ENCODE measurements at places on chromosomes 7 and 10. TPM values are rescaled to one million over a fixed set of nuclear protein-coding genes. Genes with fewer than 3 reads are reported as not detected.
A peak's percentile ranks its signal among the peaks of the same experiment; 100 is the strongest.

Gene GNAT3
- total RNA-seq = not detected

- no peak for DNase-seq
These were observed 108.8 kb downstream of the SPAG6 start for GRCh38 chr10:22453948-22454591.

DNA sequence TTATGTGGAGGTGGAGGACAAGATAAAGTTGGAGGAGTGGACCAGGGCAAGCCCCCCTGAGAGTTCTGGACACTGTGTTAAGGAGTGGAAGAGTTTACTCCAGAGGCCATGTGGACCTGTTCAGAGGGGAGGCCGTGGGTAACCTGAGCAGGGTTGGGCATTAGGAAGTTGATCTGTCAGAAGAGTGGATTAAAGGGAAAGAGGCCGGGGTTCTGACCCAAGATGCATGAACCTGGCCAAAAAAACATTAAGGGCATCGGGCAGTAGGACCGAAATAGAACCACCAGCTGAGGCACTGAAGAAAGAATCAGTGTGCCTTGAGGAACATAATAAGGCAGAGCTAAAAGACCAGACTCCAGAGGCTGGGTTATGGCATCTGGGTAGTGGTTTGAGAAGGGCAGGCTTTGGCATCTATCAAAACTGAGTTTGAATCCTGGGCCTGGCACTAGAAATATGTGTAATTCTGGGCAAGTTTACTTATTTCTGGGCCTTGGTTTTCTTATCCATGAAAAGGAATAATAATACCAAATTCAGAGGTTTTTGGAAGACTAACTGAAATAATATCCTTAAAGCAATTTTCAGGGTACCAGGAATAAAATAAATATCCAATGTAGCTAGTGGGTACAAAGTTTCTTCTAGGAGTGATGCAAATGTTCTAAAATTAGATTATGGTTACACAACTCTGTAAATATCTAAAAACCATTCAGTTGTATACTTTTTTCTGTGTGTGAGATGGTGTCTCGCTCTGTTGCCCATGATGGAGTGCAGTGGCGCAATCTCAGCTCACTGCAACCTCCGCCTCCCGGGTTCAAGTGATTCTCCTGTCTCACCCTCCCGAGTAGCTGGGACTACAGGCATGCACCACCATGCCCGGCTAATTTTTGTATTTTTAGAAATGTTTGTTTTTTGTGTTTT is 10.9 kb upstream of the FRAT1 start:
- DNase-seq = no peak

DNA sequence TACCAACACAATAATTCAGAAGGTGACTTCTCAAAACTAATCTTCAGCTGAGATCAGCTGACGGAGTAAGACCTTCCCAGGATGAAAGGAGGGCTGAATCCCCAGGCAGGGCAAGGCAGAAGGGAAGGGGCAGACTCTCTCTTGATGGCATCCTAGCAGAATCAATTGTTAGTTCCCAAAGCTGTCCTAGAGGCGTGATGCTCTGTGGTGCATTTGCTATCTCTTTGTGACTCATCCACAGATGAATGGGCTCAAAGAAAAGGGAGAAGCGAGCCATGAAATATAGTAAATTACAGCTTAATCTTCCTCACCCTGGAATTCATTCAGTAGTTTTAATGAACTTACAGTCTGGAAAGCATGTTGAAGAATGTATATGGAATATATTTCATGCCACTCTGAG is 37.2 kb downstream of the PDE1C start:
- peak; percentile 64 for DNase-seq

DNA sequence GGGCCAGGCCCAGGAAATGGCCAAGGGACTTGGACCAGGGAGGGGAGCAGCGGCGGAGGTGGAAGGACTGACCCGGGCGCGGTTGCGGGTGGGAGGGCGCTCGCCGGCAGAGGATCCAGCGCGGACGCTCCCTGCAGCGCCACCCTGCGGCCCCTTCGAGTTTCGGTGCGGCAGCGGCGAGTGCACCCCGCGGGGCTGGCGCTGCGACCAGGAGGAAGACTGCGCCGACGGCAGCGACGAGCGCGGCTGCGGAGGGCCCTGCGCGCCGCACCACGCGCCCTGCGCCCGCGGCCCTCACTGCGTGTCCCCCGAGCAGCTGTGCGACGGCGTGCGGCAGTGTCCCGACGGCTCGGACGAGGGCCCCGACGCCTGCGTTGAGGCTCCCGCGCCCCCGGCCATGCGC is 16.8 kb upstream of the ZNF467 start:
- DNase-seq = no peak

DNA sequence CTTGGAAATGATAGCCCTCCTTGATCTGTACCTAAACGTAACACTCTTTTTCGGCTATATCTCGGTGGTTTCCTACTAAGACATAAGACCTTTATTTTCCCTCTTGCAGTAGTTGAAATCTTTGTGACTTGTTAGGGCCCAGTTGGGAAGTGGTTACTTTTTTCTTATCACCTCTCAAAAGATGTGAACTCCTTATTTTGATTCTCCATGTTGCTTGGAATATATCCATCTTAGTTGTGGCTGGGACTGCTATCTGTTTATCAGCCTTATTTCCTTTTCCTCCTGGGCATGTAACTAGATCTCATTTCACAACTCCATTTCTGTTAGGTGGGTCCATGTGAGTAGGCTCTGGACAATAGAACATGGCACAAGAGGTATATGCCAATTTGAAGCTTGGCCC is 4.1 kb upstream of the CPED1 start:
- DNase-seq = no peak

GRCh38 chr7:6057316-6058129 is 26.3 kb downstream of the ANKRD61 start:
- no peak for DNase-seq

Measured in A172 (cell line).